ENCODE measurements at places on chromosomes 5 and 9.

- no peak for DNase-seq
Measured at GRCh38 chr5:167229751-167230150, 1061.7 kb upstream of the WWC1 start.

DNA sequence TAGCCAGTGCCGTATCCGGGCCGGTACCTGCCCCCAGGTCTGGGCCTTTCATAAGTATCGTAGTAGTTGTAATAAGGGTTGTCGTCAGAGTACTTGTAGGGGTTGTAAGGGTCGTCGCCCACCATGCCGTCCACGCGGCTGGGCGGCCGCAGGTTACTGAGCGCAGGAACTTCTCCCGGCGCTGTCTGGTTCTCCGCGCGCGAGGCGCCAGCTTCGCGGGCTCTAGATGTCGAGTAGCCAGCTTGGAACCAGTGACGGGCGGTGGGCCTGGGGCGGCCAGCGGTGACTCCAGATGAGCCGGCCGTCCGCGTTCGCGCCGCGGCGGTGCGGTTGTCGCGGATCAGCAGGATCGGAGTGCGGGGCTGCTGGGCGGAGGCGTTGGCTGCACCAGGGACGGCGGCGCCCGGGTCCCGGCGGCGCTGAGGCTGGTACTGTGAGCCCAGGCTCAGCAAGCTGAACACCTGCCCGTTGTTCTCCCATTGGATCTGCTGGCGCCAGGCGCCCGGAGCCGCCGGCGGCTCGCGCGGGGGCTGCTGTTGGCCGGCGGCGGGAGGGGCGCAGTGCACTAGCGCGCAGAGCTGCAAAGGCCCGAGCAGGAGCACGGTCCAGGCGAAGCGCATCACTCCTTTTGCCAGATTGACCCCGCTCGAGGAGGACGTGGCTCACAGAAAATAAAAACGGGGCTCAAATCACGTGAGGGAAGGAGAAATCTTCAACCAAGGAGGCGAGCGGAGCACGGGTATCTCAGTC lies 518 bp downstream of the LOX start:
- DNase-seq: no peak

DNA sequence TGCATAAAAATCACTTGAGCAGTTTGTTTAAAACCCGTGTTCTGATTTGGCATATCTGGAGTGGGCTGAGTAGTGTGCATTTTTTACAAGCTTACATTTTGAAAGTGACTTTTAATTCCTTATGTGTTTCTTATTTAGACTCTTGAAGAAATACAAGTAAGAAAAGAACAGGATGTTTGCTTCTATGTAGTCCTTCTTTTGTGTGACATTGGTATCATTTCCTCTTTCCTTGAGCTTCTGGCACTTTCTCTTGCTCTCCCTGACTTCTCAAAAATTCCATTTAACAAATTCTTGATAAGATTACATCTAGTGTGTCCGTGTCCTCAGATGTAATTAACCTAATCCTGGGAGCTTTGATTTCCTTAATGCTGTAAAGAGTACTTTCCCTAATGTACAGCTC lies 12.5 kb downstream of the GARNL3 start:
- no peak for DNase-seq

DNA sequence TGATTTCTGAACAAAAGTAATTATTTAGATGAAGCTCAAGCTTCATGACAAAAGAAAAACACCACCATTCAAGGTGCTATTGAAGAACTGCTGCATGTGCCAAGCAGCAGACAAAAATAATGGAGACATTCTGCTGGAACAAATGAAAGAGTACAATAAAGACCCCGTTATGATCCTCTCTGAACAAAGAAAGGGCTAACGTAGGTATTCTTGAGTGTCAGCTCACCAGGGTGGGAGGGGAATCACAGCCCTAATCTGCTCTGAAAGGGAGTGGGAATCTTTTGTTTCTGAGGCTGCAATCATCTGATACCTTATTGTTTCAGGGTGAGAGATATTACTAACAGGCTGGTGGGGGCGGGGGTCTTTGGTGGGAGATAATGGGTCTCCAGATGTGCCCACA lies 15.4 kb downstream of the CEMIP2 start:
- no peak for DNase-seq

DNA sequence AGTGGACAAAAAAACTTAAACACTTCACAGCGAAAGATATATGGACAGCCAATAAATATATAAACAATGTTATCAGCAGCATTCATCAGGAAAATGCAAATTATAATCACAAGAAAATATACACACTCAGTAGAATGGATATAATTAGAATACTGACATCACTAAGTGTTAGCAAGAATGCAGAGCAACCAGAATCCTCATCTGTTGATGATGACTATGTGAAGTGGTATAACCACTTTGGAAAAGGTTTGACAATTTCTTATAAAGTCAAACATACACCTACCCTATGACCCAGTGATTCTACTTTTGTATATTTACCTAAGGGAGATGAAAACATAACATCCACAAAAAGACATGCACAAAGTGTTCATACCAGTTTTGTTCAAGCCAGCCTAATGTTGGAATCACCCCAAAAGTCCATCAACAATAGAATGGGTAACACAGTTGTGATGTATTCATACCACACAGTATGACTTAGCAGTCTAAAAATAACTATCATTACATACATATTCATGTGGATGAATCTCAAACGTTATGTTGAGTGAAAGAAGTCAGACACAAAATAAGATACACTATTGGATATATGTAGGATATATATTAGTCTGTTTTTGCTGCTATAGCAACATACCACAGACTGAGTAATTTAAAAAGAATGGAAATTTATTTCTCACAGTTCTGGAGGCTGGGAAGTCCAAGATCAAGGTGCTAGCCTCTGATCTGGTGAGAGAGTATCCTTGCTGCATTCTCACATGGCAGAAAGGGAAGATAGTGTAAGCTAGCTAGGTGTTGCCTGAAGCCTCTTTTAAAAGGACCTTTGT lies 148.8 kb upstream of the ADAMTSL1 start:
- no peak for DNase-seq

GRCh38 chr9:93255994-93256877 lies 72.3 kb downstream of the WNK2 start:
- no peak for DNase-seq

- DNase-seq: no peak
Measured at GRCh38 chr9:91043056-91043810, 241.6 kb downstream of the SYK start.

DNA sequence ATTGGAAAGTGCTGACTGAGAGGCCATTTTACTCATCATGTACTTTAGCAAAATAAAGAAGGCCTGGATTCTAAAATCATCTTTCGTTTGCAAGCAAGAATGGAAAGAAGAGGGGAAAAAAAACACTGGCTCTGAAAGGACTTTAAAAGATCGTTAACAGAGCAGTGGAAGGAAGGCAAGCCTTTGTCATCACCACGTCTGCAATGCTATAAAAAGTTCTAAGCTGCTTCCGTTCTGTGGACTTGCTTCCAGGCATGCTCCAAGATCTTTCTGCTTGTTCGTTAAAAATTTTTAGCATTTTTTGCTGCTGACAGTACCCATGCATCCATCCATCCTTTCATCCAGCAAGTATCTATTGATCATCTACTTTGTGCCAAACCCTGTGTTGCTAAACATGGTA lies 226.5 kb downstream of the GABBR2 start:
- no peak for DNase-seq

- DNase-seq: no peak
Measured at GRCh38 chr5:174149989-174150388, 104.5 kb downstream of the NSG2 start.

- no peak for DNase-seq
Measured at GRCh38 chr9:125839317-125839716, 92.1 kb downstream of the PBX3 start.

DNA sequence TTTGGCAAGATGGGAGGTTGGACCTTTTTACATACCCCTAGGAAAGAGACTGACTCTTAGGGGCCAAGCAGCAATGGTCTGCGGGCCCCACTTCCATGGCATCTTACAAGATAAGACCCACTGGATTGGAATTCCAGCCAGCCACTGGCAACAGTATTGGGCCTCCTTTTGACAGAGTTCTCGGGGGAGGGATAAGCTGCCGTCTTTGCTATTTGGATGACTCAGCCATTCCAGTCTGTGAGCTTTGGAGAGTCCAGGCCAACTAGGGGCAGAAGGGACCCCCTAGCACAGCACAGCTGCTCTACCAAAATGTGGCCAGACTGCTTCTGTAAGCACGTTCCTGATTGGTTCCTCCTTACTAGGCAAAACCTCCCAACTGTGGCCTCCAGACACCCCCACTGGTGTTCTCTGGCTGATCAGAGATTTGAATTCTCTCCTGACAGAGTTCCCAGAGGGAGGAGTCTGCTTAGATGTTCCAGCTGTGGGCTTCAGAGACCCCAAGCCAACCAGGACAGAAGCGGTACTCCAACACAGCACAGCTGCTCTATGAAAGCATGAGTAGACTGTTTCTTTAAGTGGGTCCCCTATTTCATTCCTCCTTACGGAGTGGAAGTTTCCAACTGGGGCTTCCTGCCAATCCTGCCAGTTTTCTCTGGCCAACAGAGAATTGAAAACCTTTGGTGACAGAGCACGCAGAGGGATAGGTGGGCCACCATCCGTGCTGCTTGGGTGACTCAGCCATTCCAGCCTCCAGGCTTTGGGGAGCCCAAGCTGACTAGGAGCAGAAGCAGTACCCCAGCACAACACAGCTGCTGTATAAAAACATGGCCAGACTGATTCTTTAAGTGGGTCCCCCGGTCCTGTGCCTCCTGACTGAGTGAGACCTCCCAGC lies 672.1 kb upstream of the RIOK2 start:
- no peak for DNase-seq

GRCh38 chr9:37255187-37255586 lies 134.8 kb downstream of the ZCCHC7 start:
- DNase-seq: no peak

- no peak for DNase-seq
Measured at GRCh38 chr5:157959370-157959769, 100.4 kb upstream of the CLINT1 start.

- DNase-seq: no peak
Measured at GRCh38 chr5:73631500-73631899, 5.5 kb downstream of the ARHGEF28 start.

GRCh38 chr9:33139421-33140228 lies 27.5 kb downstream of the B4GALT1 start:
- no peak for DNase-seq

DNA sequence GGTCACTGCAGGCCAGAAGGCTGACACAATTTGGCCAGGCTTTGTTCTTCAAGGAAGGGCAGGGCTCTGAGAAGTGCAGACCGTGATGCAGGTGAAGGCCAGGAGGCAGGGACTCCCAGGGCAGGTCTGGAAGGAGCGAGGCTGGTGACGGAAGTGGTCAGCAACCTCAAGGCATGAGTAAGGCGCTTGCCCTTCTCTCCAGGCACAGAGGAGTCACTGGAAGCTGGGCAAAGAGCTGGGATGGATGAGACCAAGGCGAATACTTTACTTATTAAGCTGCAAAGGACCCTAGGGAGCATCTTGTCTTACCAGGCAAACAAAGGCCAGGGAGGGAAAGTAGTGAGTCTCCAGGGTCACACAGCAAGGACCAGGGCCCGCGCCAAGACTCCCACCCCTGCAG lies 18.6 kb downstream of the IRF1 start:
- DNase-seq: no peak

DNA sequence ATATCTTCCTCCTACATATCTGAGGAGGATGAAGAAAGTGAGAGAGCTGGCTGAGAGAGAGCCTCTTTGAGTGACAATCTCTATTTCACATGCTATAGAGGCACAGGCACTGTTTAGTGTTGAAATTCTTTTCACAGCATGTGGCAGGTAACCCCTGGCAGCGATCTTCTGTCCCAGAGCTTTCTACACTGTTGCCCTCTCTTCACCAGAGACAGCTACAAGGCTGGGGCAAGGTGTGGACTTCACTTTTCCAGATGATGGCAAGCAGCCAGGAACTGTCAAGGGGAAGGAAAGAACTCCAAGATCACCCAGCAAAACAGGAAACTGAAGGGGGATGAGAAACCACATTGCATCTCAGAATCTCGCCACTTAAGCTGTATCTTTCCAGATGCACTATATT lies 205.2 kb downstream of the CAAP1 start:
- DNase-seq: no peak

DNA sequence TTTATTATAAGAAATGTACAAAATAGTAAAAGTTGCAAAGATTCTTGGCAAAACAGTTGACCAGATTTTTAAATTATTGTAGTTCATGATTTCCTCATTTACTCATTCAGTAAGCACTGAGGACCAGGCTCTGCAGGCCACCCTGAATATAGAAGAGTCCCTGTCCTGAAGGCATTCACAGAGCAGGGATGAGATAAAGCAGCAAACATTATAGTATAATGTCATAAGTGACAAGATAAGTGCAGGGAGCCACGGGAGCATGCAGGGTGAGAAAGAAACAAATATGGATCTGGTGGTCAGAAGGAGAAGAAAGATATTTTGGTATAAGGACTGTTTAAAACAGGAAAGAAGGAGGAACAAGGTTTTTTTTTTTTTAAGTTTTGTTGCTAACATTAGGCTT lies 46.0 kb downstream of the PARP8 start:
- DNase-seq: no peak

DNA sequence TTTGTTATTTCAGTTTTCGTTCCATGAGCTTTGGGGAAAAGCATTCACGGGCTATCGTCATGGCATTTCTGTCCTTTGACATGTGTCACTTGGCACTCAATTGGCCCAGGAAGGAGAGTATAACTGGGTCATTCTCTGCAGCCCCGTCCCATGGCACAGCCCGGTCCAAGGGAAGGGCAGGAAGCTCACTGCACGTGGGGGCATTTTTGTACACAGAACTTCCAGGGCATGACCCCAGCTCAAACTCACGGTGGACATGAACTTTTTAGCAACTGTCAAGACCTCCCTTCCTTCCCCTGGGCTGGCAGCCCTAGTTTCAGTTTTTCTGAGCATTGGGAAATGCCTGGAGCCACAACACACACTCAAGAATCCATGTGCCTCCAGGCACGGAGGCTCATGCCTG lies 161.6 kb upstream of the PANK3 start:
- DNase-seq: no peak

- DNase-seq: no peak
Measured at GRCh38 chr5:66959653-66960052, 236.9 kb downstream of the CD180 start.

DNA sequence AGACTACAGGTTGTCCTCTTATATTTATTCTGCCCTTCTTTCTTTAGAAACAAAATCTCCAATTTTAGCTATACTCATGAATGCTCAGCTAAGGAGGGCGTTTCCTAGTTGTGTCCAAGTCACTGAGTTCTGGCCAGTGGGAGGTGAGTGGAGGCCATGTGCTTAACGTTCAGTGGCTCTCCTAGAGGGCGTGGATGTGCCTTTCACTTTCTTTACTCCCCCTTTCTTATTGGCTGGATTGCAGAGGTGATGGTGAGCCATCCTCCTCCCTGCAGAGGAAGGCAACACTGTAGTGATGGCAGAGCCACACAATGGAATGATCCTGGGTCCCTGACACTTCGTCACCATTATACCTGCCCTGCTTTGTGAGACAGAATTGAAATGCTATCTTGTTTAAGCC lies 54.6 kb downstream of the ALG2 start:
- DNase-seq: no peak

- no peak for DNase-seq
Measured at GRCh38 chr9:11931109-11931508, 762.1 kb upstream of the TYRP1 start.

GRCh38 chr5:115453391-115454095 lies 91.0 kb downstream of the FEM1C start:
- DNase-seq: no peak

GRCh38 chr5:176383961-176384360 lies 4.4 kb downstream of the NOP16 start:
- no peak for DNase-seq

All from NCI-H2081 treated with DMSO at 0.1 percent for 48 hours (cell line).